Activated CD8-positive, alpha-beta memory T cell treated with anti-CD3 and anti-CD28 coated beads for 36 hours (primary cell): ENCODE measurements at places on chromosomes 3 and 15. TPM values are rescaled to one million over a fixed set of nuclear protein-coding genes. Genes with fewer than 3 reads are reported as not detected.

ADIPOQ gene
- not detected for total RNA-seq

PCSK6 gene
- 1.3 TPM for total RNA-seq

EIF4A2 gene
- total RNA-seq: 477 TPM

BSN gene
- 0.30 TPM for total RNA-seq

TAGLN3 gene
- total RNA-seq: 0.52 TPM

ADAMTS9 gene
- total RNA-seq: not detected

SENP2 gene
- 41.5 TPM for total RNA-seq
